ENCODE measurements at places on chromosomes 1 and 21.
A peak's percentile ranks its signal among the peaks of the same experiment; 100 is the strongest.

DNA sequence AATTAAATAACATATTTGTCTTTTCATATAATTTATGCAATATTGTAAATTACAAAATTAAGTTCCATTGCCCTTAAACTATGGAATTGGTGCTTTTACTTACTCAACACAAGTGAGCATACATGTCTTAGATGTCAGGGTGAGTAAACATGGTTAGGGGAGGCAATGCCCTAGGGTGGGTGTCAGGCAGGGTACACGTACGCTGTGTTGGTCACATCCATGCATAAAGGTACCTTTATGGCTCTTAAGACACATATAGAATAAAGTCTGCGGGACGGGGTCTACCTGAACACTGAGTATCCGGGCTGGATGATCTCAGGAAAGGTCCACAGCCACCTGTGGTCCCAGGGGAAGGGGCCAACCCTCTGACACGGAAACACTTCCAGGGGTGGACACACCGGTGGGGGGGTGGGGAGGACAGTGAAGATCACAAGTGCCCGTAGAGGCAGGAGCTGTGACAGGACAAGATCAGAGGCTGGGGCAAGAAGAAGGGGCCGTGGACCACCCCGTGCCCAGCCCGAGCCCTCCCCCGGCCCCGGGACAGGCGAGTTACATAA lies 720 bp downstream of the LIN9 start:
- no peak for DNase-seq

GRCh38 chr1:227058321-227058751 lies 118.2 kb downstream of the COQ8A start:
- peak; percentile 19 for DNase-seq

DNA sequence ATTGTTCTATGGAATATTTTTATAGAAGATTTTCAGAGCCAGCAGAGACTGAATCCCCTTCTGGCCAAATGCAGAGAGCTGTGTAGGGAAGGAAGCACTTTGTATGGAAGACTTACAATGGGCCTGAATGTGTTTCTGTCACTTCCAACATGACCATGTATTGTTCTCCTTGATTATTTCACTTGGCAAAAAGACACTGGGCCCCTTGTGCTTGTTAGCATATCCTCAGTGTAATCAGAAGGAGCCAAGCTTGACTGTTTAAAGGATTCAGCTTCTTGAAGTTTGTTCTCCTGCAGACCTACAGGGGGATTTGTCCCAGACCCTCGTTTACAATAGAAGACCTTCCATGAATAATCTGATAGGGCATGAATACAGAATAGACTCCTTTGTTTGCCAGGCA lies 48.1 kb upstream of the UBE2U start:
- DNase-seq: no peak

DNA sequence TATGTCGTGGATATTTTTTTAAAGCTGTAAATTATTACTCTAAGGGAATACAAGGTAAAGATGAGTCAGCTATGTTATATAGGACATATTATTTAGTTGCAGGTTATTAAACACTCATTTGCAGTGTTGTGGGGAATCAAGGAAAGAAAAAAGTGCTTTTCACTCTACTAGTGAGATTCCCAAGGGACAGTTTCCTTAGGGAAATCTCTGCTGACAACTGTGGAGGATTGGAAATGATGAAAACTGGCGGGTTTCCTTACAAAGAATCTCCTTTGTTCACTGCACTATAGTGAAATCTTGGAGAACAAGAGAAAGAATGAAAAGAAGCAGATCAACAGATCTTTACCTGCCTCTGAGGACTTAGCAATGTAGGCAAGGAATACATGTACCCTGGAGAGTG lies 24.5 kb upstream of the TRIM45 start:
- no peak for DNase-seq

- DNase-seq: no peak
Observed at GRCh38 chr1:40630488-40631223, 34.8 kb downstream of the RIMS3 start.

Measured in keratinocyte (primary cell).